ENCODE measurements at places on chromosomes 3 and 15.

DNA sequence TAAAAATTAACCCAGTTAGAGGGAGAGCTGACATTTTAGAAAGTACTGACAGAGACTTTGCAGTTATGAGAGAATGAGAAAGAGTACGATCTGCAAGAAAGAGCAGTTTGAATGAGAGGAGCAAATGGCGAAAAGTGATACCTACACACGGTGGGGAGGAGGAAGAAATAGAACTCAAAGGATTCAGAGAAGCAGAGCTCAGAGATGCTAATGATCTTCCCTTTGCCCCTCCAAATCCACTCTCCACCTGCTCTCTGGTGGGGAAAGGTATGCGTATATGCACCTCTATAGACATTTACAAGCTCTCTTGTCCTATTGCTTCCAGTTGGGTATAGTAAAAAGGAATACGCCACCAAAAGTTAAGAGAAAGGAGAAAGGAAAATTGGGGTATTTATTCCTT lies 123.3 kb upstream of the TTC14 start:
- no peak for DNase-seq

DNA sequence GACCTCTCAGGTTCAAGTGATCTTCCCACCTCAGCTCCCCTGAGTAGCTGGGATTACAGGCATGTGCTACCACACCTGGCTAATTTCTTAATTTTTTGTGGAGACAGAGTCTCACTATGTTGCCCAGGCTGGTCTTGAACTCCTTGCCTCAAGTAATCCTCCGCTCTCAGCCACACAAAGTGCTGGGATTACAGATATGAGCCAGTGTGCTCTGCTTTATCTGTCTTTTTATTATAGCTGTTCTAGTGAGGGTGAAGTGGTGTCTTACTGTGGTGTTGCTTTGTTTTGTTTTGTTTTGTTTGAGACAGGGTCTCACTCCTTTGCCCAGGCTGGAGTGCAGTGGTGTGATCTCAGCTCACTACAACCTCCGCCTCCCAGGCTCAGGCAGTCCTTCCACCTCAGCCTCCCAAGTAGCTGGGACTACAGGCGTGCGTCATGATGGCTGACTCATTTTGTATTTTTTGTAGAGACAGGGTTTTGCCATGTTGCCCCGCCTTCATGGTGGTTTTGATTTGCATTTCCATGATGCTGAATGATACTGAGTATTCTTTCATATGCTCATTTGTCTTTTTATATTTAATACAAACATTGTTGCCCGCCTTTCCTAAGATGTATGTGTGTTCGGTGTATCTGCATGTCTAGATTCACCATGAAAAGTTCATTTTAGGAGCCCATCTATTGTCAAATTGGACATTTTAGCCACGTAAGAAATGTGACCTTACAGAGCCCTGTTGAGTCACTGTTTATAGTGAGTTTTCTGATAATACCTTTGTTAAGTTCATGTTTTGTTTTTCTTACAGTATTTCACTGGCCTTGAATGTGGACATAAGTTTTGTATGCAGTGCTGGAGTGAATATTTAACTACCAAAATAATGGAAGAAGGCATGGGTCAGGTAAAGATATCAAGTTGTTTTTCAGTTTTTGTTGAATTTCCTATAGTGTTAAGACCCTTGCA lies 80.6 kb downstream of the ARIH1 start:
- peak; percentile 66 for DNase-seq

DNA sequence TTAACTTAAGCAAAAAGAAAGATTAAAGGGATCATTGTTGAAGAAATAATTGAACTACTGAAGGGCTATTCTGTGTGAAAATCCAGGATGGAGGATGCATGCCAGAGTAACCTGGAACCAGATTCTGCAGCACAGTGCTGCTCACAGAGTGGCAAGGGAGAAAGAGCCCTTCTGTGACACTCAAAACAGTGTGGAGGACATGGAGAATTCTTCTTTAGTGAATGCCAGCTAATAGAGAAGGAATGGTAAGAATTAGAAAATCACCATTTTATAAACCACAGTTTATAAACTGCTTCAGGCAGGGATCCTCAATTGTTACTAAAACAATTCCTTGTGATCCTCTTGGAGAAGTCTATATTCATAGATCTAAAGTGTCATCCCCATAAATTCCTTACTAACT lies 70.4 kb upstream of the ARHGEF26 start:
- DNase-seq, result no peak

DNA sequence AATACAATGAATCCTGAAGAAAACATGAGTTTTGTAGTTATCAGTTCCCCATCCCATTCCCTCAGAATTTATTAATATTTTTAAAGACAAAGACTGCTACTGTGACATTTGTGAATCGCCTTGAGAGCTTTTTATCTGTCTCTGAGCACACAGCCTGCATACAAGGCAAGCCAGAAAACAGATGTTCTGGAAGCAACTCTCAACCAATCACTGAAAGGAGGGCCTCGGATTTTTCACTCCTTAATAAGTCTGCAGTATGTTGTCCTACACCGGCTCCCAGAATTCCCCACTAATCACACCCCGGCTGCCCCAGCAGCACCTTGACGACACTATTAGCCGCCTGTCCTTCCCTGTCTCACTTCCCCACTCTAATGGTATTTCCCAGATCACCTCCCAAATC lies 138.5 kb downstream of the ZNF621 start:
- DNase-seq, result no peak

DNA sequence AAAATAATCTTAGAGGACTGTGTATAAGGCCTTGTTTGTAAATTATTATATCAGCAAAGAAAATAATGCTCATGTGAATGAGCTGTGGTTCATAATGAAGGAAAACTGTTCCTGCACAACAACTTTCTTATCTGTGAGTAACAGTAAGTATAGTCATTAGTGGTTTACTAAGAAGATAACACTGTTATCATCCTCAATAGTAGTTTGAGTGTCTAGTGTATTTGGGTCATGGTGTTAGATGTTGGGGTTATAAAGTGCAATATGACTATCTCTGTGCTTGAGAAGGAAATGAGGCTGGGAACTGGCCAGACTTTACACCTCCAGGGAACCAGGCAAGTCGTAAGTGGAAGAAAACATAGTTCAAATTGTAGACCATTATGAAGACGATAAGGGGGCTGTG lies 15.6 kb downstream of the VPS8 start:
- DNase-seq, result no peak

DNA sequence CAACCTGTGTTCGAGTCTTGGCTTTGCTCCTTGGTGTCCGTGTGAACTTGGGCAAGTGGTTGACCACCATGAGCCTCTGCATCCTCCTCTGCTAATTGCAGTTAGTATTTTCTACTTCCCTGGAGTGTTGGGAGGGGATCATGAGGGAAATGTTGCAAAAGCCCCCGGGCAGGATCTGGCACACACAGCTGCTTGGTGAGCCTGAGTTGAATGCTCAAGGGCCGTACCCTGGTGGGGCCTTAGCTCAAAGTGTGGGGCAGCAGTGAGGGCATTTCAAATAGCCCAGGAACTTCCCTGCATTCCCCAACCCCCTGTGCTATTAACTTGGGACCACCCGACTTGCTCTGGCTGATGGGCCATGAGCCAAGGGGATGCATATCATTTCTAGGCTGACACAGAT lies 94.9 kb upstream of the SLC6A11 start:
- no peak for DNase-seq

DNA sequence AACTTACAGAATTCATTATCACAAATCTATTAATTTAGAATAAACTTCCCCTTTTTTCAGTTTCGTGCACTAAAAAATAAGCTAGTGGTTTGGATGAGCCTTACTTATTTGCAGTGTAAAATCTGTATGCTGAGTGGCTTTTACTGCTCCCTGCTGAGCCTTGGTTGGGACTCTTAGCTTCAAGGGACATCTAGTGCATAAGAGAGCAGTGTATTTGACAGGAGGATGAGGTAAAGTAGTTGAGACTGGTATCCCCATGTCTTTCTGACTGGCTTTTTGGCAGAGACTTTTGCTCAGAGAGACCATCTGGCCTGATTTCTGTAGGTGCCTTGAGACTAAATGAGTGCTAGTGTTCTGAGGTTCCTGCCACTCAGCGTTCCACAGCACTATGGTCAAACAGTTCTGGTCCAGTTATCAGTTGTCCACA lies 11.8 kb downstream of the CAPN7 start:
- no peak for DNase-seq

- DNase-seq, result no peak
These were observed 9.5 kb upstream of the NR2F2 start for GRCh38 chr15:96320703-96321638.

- DNase-seq, result no peak
These were observed 644.9 kb upstream of the DPPA4 start for GRCh38 chr3:109982201-109982600.

GRCh38 chr3:182078316-182078715 lies 366.6 kb downstream of the SOX2 start:
- DNase-seq, result no peak

Measured in HAP-1 (cell line).